ENCODE measurements at places on chromosomes 1 and 21. TPM values are rescaled to one million over a fixed set of nuclear protein-coding genes. Genes with fewer than 3 reads are reported as not detected.

DNA sequence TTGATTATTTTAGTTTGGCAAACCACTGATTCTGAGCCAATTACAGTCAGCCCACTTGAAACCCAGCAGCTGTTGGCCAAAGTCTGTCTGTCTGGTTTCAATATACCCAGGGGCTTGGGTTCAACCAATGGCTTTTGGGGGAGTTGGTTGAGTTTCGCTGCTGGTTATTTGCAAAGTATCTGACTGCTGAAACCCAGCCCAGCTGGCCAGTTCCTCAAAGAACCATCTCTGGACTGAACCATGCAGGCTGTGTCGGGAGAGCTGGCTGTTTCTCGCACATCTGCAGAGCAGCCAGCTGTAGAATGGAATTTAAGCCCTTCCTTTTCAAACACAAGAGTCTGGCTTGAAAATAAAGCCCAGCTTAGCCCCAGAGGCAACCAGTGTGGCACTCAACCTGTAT is 66.0 kb upstream of the PAX7 start:
- no peak for DNase-seq

NOS1AP gene
- not detected for total RNA-seq

- peak; percentile 57 for DNase-seq
These were observed 20.9 kb upstream of the MAN1A2 start for GRCh38 chr1:117346206-117346928.

DNA sequence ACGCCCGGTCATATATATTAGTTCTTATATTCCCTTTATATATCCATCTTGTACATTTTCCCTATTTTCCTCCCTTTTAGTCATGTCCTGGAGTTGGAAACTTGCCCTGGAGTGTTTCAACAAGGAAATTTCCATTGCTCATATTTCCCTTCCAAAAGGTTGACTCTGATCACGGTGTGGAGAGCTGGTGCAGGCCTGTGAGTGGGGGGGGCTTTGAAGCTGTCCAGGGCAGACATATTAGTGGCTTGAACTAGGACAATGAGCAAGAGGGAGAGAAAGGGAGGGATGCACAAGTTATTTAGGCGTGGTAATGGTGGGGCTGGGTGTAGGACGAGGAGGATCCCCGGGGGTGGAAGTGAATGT is 30.4 kb upstream of the TMEM61 start:
- peak; percentile 29 for DNase-seq

TMEM200B gene
- 17.9 TPM for total RNA-seq

CD1B gene
- not detected for total RNA-seq

DNA sequence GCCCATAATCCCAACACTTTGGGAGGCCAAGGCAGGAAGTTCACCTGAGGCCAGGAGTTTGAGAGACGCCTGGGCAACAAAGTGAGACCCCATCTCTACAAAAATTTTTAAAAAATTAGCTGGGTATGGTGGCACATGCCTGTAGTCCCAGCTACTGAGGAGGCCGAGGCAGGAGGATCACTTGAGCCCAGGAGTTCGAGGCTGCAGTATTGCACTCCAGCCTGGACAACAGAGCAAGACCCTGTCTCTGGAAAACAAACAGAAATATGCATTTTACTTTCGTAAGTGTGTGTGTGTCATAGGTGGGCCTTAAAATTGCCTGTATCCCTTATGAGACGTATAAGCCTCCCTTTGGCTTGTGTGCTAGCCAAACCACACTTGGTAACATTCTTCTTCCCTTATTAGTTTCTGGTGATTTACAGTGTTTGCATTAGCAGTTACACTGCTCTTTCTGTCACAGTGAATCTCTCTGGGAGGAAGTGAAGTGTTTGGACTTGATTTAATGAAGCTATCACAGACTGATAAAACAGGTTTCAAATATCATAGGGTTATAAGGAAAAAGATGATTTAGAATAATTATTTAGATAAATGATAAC is 48.9 kb upstream of the KIF26B start:
- DNase-seq, result no peak
